ENCODE measurements at places on chromosomes 6 and 20. TPM values are rescaled to one million over a fixed set of nuclear protein-coding genes. Genes with fewer than 3 reads are reported as not detected.

NCOA5 gene
- total RNA-seq, result 44.4 TPM

RBBP9 gene
- total RNA-seq, result 10.1 TPM

AGER gene
- total RNA-seq, result 4.0 TPM

GRCh38 chr6:132070356-132070755 lies 119.2 kb upstream of the CCN2 start:
- DNase-seq, result no peak

LHFPL5 gene
- not detected for total RNA-seq

GRCh38 chr6:148235446-148235845 lies 107.2 kb upstream of the SASH1 start:
- no peak for DNase-seq

DNA sequence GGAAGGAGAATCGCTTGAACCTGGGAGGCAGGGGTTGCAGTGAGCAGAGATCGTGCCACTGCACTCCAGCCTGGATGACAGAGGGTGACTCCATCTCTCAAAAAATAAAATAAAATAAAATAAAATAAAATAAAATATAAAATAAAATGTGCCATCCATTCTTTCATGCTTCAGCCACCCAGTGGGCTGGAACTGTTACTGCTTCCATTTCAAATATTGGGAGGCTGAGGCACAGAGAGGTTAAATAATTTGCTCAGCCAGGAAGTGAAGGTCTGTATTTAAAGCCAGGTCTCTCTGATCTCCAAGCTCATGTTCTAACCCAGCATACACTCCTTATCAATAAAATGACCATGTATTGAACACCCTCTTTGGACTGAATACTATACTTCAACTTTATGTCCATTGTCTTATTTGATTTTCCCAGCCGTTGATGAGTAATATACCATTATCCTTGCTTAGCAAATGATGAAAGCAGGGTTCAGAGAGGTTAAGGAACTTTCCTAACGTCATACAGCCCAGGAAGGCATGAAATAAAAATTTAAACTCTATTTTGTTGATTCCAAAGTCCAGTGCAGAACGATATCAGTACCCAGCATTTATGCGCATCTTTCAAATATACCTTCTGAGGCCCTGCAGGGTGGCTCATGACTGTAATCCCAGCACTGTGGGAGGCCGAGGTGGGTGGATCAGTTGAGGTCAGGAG lies 25.8 kb upstream of the SLC9A8 start:
- no peak for DNase-seq

KCNK16 gene
- total RNA-seq, result not detected

GRCh38 chr20:62142252-62143080 lies 728 bp downstream of the PSMA7 start:
- DNase-seq, result no peak

GRCh38 chr6:139627091-139627490 lies 252.6 kb upstream of the CITED2 start:
- no peak for DNase-seq

- DNase-seq, result no peak
These were observed 63.7 kb upstream of the NKX2-2 start for GRCh38 chr20:21577551-21577950.

CST5 gene
- total RNA-seq, result not detected

TSBP1 gene
- total RNA-seq, result not detected

GRCh38 chr6:123402052-123402451 lies 234.7 kb downstream of the TRDN start:
- DNase-seq, result no peak

PTK7 gene
- total RNA-seq, result 3.6 TPM

BHLHE23 gene
- total RNA-seq, result not detected

DNA sequence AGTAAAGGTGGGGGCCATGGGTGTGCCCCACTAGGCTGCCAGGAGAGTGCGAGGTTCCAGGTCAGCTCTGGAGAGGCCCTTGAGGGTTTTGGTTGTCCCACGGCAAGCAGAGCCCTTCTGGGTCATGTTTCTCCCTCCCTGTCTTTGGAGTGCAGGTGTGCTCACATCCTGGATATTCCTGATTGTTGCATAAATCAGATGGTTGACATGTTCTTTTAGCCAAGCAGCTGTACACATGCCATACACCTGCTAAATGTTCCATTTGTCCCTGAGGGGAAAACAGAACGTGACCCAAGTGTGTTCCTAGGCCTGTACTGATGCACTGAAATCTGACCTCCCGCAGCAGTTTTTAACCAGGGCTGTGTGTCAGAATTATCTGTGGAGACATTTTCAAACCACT lies 77.5 kb upstream of the BEND3 start:
- no peak for DNase-seq

Data from tibial nerve (tissue), 4 donors.